ENCODE measurements at places on chromosomes 5 and 9.

- DNase-seq, result no peak
Observed at GRCh38 chr9:130940027-130940549, 1.0 kb upstream of the FIBCD1 start.

DNA sequence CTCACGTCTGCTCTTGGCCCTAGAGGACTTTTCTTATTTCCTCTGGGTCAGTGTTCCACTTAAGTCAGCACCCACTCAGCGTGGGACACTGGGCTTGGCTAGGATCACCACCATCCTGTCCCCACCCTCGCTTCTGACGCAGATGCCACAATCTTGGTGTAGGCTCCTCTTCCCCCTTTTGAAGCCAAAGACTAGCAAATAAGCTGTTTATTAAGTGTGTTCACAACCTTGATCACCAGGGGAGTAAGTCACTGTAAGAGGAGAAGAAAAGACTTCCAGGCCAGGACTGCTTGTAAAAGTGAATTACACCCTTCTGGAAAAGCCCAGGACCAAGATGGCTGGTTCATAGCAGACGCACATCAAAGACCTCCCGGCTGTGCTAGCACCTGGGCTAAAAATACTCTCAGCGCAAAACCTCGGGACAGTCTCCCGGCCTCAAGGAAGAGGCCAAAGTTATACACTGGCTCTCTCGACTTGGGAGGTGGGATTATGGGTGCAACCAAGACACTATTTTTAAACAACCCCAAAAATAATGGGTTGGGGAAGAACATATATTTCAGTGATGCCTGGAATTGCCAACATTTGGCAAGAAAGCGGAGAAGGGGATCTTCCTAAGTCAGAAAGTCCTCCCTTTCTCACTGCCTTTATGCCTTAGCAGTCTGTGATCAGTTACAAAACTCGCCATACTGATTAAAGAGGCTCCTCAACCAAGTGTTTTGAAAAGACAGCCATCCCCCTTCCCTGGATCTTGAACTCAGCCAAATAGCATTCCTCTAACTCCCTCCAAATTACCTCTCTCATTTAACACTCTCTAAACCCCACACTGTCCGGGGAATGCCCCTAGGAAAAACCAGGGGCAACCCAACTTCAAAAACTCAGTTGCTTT lies 69.4 kb downstream of the RAPGEF1 start:
- no peak for DNase-seq

GRCh38 chr5:73122875-73123810 lies 2.8 kb downstream of the TMEM171 start:
- DNase-seq, result peak; percentile 34

- no peak for DNase-seq
Observed at GRCh38 chr9:15433661-15434060, 11.0 kb downstream of the SNAPC3 start.

- no peak for DNase-seq
Observed at GRCh38 chr5:59764361-59764760, 129.2 kb downstream of the PDE4D start.

- peak; percentile 58 for DNase-seq
Observed at GRCh38 chr5:15013654-15014463, 142.3 kb upstream of the ANKH start.

DNA sequence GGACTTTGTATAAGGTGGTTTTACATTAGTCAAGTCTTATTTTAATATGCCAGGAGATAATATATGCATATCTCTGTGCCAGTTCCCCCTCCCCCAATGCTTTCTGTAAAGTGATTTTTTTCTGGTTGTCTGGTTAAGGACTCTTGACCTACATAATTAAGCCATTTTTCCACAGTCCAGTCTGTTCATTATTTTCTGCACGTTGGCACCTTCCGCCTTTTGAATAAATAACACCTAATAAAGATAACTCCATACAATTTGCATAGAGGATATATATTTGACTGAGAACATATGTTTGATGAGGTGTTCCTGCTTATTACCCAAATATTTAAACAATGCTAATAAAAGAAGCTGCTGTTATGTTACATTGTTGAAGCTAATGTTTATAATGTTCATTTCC lies 320.9 kb downstream of the DMAC1 start:
- no peak for DNase-seq

GRCh38 chr5:177447066-177447610 lies 524 bp downstream of the PRR7 start:
- peak; percentile 64 for DNase-seq

- DNase-seq, result no peak
Observed at GRCh38 chr5:12073426-12073825, 169.2 kb upstream of the CTNND2 start.

DNA sequence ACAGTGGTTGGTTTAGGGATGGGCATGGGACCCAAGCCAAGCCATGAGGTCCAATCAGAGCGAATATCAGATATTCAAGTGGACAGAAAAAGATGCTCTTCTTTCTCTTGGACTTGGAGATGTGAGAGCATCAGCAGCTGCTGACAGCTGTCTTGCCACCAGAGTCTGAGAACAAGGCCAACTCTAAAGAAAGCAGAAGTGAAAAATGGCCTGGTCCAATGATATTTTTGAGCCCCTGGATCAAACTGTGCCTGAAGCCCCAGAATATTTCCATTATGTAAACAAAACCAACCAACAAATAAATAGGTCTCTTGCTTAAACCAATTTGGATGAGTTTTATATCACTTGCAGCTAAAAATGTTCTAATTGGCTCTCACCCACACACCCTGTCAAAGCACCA lies 30.7 kb upstream of the JADE2 start:
- DNase-seq, result no peak

GRCh38 chr9:135615666-135616618 lies 23.4 kb downstream of the GLT6D1 start:
- DNase-seq, result no peak
